IMR-90 (cell line): ENCODE measurements at places on chromosomes 2 and 18. TPM values are rescaled to one million over a fixed set of nuclear protein-coding genes. Genes with fewer than 3 reads are reported as not detected.

GRCh38 chr2:65161551-65162100 is 31.7 kb upstream of the RAB1A start:
- no peak for DNase-seq

DNA sequence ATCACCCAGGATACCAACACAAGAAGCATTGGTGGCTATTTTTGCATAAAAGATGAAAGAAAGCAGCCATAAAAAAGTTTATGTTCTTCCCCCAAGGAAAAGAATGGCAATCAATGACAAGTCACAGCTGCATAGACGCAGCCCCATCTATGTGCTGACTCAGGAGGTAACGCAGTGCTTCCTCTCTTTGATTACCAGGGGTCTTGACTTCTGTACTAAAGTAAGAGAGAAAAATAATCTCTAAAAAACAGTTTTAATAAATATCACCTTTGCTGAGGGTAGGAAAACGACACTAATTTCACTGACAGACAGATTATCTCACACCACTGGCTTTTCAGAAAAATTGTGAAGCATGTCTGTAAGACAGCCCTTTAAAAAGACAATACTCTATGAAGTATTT is 33.9 kb upstream of the EVA1A start:
- no peak for DNase-seq

GRCh38 chr2:3254442-3254941 is 123.1 kb downstream of the EIPR1 start:
- DNase-seq, result no peak

DNA sequence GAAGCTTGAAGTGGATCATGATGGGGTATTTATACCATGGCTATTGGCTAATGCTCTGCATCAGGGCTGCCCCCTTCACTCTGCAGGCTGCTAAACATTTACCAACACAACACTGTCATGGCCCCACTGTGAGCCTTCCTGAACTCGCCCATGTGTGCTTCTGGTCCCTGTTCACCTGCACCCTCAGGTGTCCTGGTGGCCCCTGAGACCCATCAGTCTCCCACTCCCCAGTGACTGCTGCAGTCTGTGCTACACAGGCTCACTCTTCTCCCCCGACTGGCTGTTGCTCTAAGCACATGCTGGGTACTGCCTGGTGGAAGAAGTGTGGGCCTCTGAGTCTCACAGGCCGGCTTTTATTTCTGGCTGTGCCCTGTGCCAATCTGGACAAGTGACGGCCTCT is 183.0 kb upstream of the HS6ST1 start:
- no peak for DNase-seq

DNA sequence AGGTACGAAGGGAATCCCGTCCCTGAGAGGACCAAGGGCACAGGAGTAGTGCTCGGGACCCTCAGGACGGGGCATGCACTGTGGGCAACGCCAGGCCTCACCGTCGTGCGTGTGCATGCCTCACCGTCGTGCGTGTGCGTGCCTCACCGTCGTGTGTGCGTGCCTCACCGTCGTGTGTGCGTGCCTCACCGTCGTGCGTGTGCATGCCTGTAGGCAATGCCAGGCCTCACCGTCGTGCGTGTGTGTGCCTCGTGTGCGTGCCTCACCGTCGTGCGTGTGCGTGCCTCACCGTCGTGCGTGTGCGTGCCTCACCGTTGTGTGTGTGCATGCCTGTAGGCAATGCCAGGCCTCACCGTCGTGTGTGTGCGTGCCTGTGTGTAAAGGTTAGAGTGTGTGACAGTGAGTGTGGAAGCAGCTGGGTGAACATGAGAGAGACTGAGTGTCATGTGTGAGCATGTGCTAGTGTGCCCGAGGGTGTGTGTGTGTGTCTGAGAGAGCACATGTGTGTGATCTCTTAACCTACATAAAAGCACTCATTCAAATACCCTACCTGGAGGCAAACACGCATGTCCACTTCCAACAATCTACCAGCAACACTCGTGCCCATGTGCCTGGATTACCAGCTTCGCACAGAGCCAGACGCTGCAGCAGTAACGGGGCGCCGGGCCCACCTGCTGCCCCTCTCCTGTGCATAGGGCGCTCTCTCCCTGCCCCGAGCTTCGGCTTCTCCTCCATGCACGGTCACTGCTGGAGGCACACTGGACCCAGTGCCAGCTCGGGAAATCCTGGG is 36.3 kb downstream of the ZNF516 start:
- DNase-seq, result no peak

The FAM110C gene
- not detected in 2 replicates for total RNA-seq

GRCh38 chr2:15760232-15760910 is 168.7 kb downstream of the DDX1 start:
- DNase-seq, result no peak

- DNase-seq, result peak; percentile 98
Observed at GRCh38 chr2:12320991-12321641, 395.6 kb upstream of the TRIB2 start.

DNA sequence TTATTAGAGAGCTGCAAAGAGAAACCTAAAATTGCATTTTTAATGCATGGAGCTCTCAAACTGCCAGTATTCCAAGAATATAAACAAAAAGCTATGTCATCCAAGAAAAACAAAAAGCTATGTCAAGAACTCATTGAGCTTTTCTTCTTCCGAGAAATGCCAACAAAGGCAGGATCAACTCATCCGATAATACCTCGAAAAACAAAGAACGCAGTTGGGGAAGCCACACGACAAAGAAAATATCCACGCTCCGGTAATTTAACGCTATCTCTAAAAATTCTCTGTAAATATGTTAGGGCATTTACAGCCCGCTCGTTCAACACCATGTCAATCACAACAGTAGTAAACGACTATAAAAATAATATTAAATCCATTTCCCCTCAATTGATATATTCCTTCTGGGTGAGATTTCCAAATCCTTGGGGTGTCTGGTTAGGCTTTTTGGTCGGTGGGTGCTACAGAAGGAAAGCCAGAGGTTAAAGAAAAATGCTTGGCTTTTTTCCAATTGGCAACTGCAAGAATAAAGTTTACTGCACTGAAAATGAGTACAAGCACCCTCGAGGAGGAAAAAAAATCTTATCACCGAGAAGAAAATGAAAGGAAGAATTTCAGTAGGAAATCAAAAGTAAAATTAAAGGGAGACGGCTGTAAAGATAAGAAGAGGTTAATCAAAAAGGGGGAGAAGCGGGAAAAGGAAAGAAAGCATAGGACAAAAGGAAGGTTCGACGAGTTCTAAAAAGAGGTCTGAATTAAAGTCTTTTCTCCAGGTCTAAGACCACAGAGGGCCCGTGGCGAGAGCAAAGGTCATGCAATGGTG is 856 bp downstream of the TIA1 start:
- peak; percentile 19 for DNase-seq

GRCh38 chr2:240733803-240734495 is 42.3 kb downstream of the AQP12A start:
- no peak for DNase-seq

DNA sequence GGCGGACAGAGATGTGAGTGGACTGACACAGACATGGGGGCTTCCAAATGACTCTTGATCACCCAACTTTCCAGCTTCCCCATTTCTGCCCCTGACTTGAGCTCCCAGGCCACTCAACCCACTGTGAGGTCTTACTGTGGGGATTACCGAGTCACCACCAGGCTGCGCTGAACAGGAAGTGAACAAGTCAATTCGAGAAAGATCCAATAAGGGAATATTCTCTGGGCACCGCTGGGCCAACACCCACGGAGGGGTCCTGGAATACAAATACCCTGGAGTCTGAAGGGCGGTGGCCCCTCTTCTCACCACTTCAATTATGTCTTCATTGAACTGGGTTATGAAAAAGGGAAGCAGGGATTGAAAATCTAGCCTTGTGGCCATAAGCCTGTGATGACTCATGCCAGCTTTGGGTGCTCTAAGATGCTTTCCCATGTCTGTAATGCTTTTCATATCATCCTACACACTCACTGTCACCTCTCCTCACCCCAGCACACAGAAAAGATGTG is 37.7 kb downstream of the BCL11A start:
- DNase-seq, result peak; percentile 94
